M059J (cell line): ENCODE measurements at places on chromosomes 2 and 18.

- no peak for DNase-seq
These were observed 1025.3 kb upstream of the NXPH2 start for GRCh38 chr2:139805441-139805840.

DNA sequence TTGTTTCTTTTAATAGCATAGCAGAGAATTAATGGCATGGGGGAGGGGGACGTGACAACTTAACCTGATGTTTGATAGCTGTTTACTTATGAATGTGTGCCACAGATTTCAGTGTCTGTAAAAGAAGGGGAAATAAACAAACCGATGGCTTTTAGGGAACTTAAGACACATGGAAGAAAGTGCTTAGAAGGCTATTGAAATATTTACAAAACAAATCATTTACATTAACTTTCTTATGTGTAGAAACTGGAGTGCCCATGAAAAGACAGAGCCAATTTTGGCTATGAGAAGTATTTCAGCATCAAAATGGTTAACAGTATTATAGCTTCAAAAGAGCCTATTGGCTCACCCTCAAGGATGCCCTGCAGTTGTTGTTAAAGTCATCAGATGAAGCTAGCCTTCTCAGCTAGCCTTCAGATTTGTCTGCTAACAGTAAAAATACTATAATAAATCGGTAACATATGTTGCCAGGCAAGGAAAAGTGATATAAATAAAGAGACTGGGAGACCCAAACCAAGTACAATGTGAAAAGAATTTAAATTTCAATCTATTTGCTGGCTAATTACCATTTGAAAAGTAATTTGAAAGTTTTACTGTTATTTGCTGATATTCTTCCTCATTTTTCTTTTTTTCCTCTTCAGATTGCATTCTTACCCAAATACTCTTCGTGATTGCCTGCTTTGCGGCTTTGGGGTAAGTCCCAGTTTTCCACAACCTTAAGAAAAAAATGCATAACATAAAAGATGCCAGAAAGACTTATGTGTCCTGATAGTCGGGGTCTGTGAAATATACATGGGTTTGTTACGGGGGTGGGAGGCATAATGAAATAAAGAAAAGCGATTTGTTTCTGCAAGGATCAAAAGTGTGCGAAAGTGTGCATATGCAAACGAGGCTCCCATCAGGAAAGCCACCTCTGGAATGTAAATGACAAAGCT, 256.4 kb downstream of the MEIS1 start:
- no peak for DNase-seq

- no peak for DNase-seq
These were observed 19.4 kb upstream of the RIT2 start for GRCh38 chr18:43134876-43135275.

- DNase-seq: no peak
These were observed 323.2 kb upstream of the THSD7B start for GRCh38 chr2:136441979-136442714.

DNA sequence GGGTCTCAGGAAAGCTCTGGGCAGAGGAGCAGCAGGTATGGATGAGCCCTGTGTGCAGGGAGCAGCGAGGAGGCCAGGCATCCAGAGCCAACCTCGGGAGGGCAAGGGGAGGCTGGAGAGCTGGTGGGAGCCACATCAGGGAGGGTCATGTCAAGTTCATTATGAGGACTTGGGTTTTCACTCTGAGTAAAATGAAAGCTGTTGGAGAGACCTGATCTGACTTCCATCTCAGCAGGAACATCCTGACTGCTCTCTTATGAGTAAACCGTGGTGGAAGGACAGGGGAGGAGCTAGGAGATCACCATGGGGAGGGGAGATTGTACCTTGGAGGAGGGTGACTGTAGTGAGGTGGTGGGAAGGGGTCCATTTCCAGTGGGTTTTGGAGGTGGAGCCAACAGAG, 209.8 kb downstream of the LDLRAD4 start:
- no peak for DNase-seq

DNA sequence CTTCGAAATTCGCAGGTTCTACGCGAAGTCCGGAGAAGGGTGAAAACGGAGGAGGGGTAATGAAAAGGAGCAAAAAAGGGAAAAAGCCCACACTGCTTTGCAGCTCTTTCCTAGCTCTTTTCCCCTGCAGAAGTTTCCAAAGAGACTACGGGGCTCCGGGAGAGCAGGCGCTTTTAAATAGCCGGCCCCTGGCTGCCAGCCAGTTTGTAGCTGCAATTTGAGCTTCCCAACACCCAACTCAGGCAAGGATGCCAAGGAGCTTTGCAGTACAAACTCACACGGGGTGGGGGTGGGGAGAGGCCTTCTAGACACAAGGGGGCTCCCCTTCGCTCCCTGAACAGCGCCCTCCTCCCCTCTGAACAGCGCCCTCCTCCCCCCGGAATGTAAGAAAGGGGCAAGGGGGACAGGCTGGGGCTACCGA, at the start of gene IGFBP5:
Gene IGFBP5 (minus strand): TSS at position 149 of the 421 bp plus-strand sequence. CDS start 774 bp downstream, outside the sequence.
- peak; percentile 83 for DNase-seq

DNA sequence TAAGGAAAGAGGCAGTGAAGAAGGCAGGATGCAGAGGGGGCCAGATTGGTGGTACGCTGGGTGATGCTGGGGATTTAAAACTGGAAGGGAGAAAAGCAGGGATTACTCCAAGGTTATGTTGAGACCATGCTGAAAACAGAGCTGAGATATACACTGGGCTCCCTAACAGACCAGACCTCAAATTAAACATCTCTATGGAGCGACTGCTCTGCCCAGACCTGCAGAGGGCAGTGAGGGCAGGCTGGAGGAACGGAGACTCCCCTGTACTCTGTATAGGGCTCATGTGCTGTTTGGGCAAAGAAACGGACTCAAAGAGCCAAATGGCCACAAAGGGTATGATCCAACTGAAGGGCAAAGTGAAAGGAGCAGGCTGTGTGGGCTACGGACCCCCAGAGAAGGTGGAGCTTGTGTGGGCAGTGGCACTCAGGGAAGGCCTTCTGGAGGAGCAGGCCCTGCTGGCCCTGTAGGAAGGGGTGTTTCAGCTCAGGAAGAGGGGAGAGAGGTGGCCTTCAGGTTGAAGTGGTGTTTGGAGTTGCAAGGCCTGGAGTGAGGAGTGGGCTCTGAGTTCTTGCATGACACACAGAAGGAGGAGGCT, 4.8 kb upstream of the CELF4 start:
- no peak for DNase-seq

GRCh38 chr2:232781765-232782164, 5.4 kb upstream of the KCNJ13 start:
- peak; percentile 90 for DNase-seq

DNA sequence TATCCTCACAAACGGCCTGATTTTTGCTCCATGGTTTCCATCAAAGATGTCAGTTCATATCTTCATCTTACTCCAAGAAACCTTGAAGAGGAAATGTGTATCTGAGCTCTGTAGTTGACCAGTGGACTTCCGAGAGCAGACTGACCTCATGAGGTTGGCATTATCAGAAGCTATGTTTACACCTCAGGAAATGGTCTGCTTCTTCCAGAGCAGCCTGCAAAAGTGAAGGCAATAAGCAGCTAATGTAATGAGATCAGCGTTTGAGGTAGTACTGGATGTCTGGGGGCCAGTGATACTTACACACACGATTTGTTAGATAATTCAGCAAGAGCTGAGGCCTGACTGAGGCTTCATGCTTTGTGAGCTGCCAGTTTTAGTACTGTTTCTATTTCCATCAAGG, 189.7 kb downstream of the LRRTM1 start:
- no peak for DNase-seq

GRCh38 chr2:74010087-74010541, 25.4 kb downstream of the TET3 start:
- DNase-seq: no peak

GRCh38 chr2:84041506-84041905, 417.6 kb downstream of the SUCLG1 start:
- no peak for DNase-seq

DNA sequence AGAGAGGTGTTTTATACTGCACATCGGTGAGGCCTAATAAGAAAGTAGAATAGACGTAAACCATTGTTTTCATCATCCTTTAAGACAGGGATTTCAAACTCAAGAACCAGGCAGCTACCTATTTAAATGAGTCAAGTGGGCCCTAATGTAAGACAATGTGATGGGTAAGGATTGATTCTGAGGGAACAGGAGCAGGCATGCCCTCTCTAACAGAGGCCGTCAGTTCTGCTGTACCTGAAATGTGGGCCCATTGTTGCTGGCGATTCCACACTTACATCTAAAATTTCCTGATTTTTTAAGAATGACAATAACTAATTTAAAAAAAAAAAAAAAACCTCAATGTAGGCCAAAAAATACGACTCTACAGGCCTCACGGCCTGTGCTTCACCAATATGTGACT, 67.5 kb downstream of the ACSL3 start:
- no peak for DNase-seq

- DNase-seq: no peak
These were observed 92.1 kb downstream of the RNF144A start for GRCh38 chr2:7009207-7009911.

GRCh38 chr2:159073256-159073655, 104.8 kb downstream of the TANC1 start:
- DNase-seq: peak; percentile 69

- DNase-seq: peak; percentile 16
These were observed 270.4 kb upstream of the CCDC68 start for GRCh38 chr18:55229682-55230081.

- no peak for DNase-seq
These were observed 322.2 kb upstream of the MYT1L start for GRCh38 chr2:2653231-2653630.

- no peak for DNase-seq
These were observed 77.6 kb upstream of the NFU1 start for GRCh38 chr2:69514819-69515218.

- DNase-seq: no peak
These were observed 118.6 kb downstream of the MBP start for GRCh38 chr18:77013811-77014521.

- DNase-seq: no peak
These were observed 32.4 kb upstream of the DARS1 start for GRCh38 chr2:136017786-136018185.

DNA sequence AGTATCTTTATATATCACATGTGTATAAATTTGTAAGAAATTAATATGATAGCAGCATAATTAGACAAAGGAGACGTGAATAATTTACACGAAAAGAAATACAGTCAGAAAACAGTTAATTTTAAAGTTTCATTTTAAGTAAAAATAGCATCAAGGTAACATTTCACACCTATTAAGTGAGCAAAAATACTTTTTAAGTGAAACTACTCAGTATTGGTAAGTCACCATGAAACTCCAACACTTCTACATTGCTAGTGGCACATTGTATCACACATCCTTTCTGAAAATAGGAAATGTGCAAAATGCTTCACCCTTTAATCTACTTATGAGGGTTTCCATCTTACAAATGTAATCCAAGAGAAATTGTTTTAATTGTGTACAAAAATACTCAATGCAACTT, 287.9 kb upstream of the EPAS1 start:
- DNase-seq: no peak

- no peak for DNase-seq
These were observed 68.2 kb downstream of the DCDC2C start for GRCh38 chr2:3771576-3771975.

DNA sequence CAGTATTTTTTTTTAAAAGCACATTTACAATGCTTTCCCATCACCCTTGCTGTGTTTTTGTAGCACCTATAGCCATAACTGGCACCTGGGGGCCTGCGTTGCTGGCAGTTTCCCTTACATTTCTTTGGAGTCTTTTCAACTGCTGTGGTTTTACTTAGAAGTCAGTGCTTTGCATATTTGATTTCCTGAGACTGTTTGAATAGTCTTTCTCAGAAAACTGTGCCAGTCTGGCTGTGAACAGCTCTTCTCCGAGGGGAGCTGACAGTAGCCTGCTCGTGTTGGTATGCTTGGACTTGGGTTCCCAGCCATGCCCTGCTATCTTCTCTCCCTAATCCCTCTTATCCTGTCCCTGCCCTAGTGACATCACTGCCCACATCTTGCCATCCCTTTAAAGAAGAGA, 81.5 kb downstream of the DPP4 start:
- peak; percentile 55 for DNase-seq

GRCh38 chr2:169222665-169223064, 139.7 kb downstream of the LRP2 start:
- DNase-seq: peak; percentile 2

- no peak for DNase-seq
These were observed 7.2 kb downstream of the PECR start for GRCh38 chr2:216074380-216074779.

DNA sequence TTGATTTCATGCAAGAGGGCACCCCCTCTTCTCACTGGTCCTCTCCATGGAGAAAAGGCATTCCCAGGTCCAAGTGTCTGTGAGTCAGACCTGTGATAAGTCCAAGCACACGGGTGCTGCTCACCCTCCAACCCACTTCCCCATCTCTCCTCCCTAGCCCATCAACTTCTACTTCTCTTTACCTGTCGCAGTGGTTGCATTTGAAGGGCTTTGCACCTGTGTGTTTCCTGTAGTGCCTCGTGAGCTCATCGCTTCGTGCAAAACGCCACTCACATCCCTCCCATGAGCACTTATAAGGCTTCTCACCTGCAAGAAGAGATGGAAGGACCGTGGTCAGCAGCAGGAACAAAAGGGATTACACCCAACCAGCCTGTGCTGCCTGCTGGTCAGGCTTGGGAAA, 77.5 kb downstream of the KLF7 start:
- DNase-seq: no peak

DNA sequence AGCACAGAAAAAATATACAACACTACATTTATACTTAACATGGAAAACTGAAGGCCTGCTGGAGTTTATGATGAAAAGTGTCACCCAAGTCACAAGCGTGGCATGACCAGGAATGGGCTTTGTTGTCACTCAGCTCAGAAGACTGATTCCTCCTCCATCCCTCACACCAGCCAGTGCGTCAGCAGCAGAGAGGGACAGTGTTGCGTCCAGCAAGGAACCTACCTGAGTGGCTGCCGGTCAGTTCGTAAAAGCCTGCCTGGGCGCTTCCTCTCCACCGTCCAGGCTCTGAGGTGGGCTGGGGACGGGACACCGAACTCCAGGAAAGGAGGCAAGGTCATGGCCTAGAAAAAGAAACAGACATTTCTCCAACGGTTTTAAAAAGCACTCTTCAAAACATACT, 77.4 kb downstream of the USP40 start:
- DNase-seq: no peak

GRCh38 chr2:136189221-136189782, 71.4 kb upstream of the CXCR4 start:
- DNase-seq: no peak

GRCh38 chr2:175074478-175074877, 69.3 kb upstream of the CHN1 start:
- no peak for DNase-seq

- DNase-seq: peak; percentile 22
These were observed 61.9 kb downstream of the PPP1R1C start for GRCh38 chr2:182047544-182047943.

DNA sequence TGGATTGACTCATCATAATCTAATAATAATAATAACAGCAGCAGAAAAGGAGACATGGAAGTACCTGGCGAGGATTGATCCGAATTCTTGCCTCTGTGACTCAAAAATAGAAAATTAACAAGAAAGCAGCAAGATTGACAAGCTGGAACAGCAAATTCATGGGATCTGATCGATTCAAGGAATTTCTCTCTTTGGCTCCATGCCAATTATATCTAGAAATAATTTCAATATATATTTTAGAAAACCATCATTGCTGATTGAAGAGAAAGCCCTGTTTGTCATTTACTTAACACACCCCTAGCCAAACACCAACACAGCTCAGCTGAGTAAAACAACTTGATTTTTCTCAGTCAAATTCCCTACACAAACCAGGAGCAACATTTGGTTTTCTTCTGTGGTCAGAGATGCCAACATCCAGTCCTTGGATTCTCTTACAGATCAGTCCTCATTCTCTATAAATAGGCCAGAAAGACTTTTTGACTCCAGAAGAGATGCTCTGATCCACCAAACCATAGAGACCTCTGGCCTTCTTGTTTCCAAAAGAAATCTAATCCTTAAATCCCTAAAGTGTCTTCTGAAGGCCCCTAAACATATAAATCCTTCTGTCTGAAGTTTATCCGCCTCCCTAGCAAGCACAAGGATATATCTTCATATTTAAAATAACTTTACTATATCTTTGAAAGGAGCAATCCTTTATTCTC, 129.9 kb downstream of the CACNB4 start:
- no peak for DNase-seq
